ENCODE measurements at places on chromosomes 2 and 18.

DNA sequence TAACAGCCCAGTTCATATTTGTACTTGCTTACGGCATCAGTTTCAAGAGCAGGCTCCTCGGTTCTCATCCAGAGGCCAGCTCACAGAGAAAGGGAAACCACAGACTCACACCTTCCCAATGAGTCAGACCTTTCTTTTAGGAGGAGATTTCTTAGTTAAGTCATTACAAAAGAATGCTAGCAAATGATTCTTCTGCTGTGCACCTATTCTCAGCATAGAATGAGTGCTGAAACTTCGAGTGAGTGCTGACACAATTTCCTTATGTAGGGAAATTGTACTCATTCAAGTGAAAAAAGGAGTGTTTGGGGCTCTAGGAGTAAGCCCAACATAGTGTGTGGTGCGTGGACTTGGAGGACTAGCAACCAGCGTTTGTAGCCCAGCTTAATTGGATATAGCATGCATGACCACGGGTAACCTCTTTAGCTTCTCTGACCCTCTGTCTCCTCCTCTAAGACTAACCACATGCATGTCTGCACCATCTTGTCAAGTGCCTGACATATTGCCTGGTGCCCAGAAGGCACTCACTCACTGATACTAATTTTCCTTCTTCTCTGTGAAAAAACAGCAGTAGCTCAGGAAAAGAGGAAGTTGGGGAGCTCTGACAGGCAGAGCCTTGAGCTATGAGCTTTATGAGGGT, 87.0 kb downstream of the ALPK2 start:
- no peaks in the 10 kb centered on the region for H3K36me3 ChIP-seq
- H3K4me3 ChIP-seq: no peak overlapping the region
- H3K27ac ChIP-seq: peak overlapping the region; percentile 85
- H3K27me3 ChIP-seq: no peaks in the 10 kb centered on the region

DNA sequence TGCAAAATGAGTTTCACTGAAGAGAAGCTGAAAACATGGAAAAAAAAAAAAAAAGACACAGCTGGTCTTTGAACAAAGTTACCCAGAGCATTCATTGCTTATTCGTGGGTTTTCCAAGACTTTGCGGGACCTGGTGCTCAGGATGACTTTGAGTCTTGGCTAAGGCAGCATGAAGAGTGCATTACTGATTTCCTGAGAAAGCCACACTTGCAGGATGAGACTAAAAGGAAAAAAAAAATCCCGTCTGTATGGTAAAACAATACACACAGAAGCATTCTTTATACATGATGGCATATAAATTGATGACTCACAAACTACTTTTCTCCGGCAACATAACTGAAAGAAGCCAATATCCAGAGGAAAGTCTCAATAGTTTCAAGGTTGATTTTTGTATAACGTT, 195.4 kb downstream of the SPP2 start:
- H3K4me1 ChIP-seq: peaks cover 80% of the 10 kb centered on the region
- no peaks in the 10 kb centered on the region for H3K36me3 ChIP-seq
- H3K4me3 ChIP-seq: no peak overlapping the region
- no peaks in the 10 kb centered on the region for H3K27me3 ChIP-seq
- H3K27ac ChIP-seq: peak overlapping the region; percentile 100
- no peak for DNase-seq

- peaks cover 26% of the 10 kb centered on the region for H3K4me1 ChIP-seq
- no peak overlapping the region for H3K4me3 ChIP-seq
- peaks cover 8% of the 10 kb centered on the region for H3K36me3 ChIP-seq
- no peaks in the 10 kb centered on the region for H3K27me3 ChIP-seq
Measured at GRCh38 chr18:7950380-7951136, 383.4 kb downstream of the PTPRM start.

DNA sequence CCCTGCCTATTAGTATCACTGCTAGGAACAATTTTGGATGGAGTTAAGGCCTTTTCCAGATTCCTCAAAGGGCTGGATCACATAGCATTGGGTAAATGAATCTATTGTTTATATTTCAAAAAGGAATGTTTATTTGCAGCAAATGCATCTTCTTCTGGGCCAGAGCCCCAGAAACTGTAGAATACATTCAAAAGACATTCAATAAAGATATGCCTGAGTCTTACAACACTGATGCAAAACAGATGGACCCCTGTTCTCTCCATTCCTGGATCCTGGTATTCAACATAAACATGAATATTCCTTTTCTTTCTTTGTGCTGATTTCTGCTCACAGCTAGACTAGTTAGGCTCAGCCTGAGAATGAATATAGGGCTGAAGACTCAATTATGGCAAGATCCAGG, 227.2 kb upstream of the KLHL29 start:
- no peak for DNase-seq
- no peak overlapping the region for H3K4me3 ChIP-seq
- H3K36me3 ChIP-seq: no peaks in the 10 kb centered on the region
- H3K27me3 ChIP-seq: no peaks in the 10 kb centered on the region

DNA sequence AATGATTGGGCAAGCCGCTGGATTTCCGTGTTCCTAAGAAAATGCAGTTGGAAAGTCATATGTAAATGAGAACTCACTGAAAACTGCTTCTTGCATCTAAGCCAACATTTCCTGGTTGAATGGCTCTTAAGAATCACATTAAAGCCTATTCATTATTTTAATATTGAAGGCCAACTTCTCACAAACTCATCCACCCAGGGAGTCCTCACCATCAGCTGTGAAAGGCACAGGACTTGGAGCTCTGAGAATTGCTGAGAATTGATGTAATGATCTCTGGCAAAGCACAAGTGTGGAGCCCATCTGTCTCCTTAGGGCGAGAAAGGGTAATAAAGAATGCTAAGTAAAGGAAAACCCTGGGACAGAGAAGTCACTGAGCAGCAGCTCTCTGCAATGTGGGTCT, 55.9 kb upstream of the APCDD1 start:
- no peak overlapping the region for H3K4me3 ChIP-seq
- H3K36me3 ChIP-seq: no peaks in the 10 kb centered on the region
- H3K27ac ChIP-seq: no peak overlapping the region
- no peaks in the 10 kb centered on the region for H3K4me1 ChIP-seq
- DNase-seq: no peak

- no peak overlapping the region for H3K27ac ChIP-seq
Measured at GRCh38 chr2:203750346-203751068, 44.1 kb downstream of the CD28 start.

DNA sequence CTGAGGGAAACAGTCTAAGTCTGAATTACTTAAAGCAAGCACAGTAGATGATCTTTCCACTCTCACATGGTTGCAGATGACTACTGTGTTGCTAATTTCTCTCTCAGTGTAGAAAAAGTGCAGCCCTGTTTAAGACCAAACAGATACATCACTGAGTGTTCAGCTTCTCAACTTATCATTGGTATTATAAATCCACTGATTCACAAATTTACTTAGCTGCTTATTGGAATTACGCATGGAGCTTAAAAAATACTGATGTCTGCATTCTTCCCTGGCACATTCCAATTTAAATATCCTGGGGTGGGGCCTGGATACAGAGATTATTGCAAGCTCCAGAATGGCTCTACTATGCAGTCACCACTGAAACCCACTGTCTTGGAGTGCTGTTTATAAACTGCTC, 411.2 kb downstream of the RND3 start:
- H3K36me3 ChIP-seq: no peaks in the 10 kb centered on the region
- no peaks in the 10 kb centered on the region for H3K4me1 ChIP-seq
- H3K27me3 ChIP-seq: no peaks in the 10 kb centered on the region
- no peak for DNase-seq
- H3K4me3 ChIP-seq: no peak overlapping the region

DNA sequence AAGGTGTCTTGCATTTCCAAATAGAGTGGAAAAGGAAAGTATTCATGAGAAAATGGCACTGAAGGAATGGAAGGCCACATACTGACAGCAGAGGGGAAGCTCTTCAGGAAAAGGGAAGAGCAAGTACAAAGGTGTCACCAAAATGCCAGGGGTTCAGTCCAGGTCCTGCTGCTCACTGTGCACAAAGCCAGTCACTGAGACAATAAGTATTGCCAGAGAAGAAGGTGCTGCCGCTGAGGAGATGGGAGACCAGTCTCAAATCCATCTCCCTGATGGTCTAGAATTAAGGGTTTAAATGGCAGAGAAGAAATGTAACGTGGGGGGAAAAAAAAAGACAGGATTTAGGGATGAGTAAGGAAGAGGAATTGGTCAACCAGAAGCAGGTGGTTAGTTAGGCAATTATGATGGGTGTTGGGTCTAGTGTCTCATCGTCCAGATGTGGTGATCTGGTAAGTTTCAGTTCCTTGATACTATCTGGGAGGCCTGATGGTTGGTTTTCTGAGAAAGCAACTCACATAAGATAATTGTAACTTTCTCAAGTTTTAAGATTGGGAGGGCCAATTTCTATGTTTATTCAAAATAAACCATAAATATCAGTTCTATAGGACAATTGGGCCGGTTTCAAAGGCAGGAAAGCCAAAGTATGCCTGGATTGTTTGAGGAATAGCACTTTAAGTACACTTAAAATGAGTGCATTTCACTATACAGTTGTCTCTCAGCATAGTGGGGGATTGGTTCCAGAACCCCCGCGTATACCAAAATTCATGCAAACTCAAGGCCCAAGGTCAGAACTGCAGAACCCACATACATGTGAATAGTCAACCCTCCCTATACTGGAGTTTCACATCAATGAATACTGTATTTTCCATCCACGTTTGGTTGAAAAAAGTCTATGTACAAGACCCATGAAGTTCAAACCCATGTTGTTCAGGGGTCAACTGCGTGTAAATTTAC, 109.1 kb upstream of the DNAJC10 start:
- no peak overlapping the region for H3K27ac ChIP-seq
- no peak overlapping the region for H3K4me3 ChIP-seq
- no peaks in the 10 kb centered on the region for H3K4me1 ChIP-seq
- no peaks in the 10 kb centered on the region for H3K27me3 ChIP-seq

- no peak for DNase-seq
- no peak overlapping the region for H3K27ac ChIP-seq
- H3K27me3 ChIP-seq: no peaks in the 10 kb centered on the region
- no peaks in the 10 kb centered on the region for H3K36me3 ChIP-seq
Measured at GRCh38 chr2:138373993-138374408, 127.6 kb upstream of the SPOPL start.

GRCh38 chr2:16441431-16441830, 224.2 kb downstream of the CYRIA start:
- H3K4me1 ChIP-seq: no peaks in the 10 kb centered on the region
- H3K36me3 ChIP-seq: no peaks in the 10 kb centered on the region
- H3K27me3 ChIP-seq: peaks cover 2% of the 10 kb centered on the region
- no peak overlapping the region for H3K4me3 ChIP-seq
- no peak for DNase-seq
- no peak overlapping the region for H3K27ac ChIP-seq

- no peak for DNase-seq
- no peaks in the 10 kb centered on the region for H3K36me3 ChIP-seq
- H3K4me1 ChIP-seq: peaks cover 3% of the 10 kb centered on the region
- H3K4me3 ChIP-seq: no peak overlapping the region
- H3K27ac ChIP-seq: no peak overlapping the region
- H3K27me3 ChIP-seq: no peaks in the 10 kb centered on the region
Measured at GRCh38 chr2:100124761-100125160, 17.6 kb downstream of the AFF3 start.

- no peak for DNase-seq
- H3K27ac ChIP-seq: peak overlapping the region; percentile 13
- H3K4me1 ChIP-seq: peaks cover 19% of the 10 kb centered on the region
- no peaks in the 10 kb centered on the region for H3K27me3 ChIP-seq
Measured at GRCh38 chr18:12403601-12404506, 3.9 kb upstream of the PRELID3A start.

DNA sequence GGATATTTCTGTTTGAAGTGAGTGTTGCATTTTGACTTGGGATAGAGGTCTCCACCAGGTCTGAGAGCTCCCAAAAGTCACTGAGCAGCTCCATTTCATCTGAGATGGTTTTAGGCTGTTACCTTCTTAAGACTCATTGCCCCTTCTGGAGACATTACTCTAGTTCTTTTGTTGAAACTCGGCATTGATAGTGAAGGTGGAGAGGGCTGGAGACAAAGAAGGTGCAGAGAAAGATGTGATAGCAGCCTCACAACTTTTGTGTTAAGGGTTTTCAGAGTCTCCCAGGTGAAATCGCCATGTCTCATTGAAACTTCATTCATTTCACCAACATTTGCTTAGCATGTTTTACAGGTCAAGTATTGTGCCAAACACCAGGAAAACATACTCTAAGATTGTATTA, 219.6 kb downstream of the INSIG2 start:
- no peaks in the 10 kb centered on the region for H3K36me3 ChIP-seq
- no peaks in the 10 kb centered on the region for H3K27me3 ChIP-seq
- no peak overlapping the region for H3K4me3 ChIP-seq
- no peak for DNase-seq

DNA sequence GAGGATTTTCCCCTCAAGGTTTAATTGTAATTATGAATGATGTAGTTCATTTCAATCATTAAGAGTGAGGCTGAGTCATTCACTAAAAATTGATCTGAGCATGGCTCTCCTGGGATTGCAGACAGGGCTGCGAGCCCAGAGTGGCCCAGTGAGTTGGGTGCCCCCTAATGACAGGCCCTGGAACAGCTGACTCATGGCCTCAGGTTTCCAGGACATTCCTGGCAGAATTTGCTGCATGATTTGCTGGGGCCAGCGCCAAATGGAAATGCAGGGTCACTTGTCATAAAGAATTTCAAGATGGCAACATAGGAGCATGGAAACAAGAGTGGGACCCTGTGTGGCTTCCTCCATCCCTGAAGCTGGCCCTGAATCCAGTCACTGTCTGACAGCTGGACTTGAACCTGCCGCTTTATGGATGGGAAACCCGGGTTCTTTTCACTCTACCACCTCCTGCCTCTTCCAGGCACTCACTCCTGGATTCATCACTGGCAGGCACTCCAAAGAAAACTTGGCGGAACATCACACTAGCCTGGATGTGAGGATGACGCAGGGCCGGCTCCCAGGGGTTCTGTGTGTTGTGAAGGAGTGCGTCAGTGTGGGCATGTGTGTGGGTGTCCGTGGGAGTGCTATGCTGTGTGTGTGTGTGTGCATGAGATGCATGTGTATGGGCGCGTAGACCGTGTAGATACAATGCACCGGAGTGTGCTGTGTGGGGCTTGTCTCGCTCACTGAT, 15.2 kb downstream of the OTOF start:
- DNase-seq: no peak
- H3K4me3 ChIP-seq: no peak overlapping the region
- H3K27ac ChIP-seq: no peak overlapping the region

DNA sequence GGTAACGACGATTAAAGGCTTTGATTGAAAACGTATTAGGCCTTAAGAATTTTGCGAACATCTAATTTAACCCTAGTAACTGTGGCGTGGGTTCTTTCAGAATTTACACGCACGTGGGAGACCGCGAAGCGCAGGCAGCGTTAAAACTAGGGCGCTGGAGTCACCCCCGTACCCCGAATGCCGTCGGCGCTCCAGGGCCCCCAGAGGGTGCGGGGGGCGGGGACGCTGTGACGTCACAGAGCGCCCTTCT, 673 bp upstream of the SMCHD1 start:
- H3K4me1 ChIP-seq: peaks cover 26% of the 10 kb centered on the region
- DNase-seq: no peak
- H3K27me3 ChIP-seq: no peaks in the 10 kb centered on the region
- peak overlapping the region; percentile 71 for H3K27ac ChIP-seq

- H3K4me3 ChIP-seq: no peak overlapping the region
- DNase-seq: no peak
- H3K36me3 ChIP-seq: 0 out of 2 replicates have a peak, but pooled peaks cover 2% of the 10 kb centered on the region
- no peaks in the 10 kb centered on the region for H3K27me3 ChIP-seq
Measured at GRCh38 chr18:21656402-21656801, 44.3 kb downstream of the SNRPD1 start.

- no peaks in the 10 kb centered on the region for H3K27me3 ChIP-seq
- H3K27ac ChIP-seq: no peak overlapping the region
- no peak overlapping the region for H3K4me3 ChIP-seq
Measured at GRCh38 chr2:42960842-42961180, 168.4 kb upstream of the HAAO start.

GRCh38 chr2:6164986-6165747, 473.0 kb downstream of the SOX11 start:
- DNase-seq: no peak
- no peaks in the 10 kb centered on the region for H3K36me3 ChIP-seq
- H3K27me3 ChIP-seq: no peaks in the 10 kb centered on the region
- H3K4me1 ChIP-seq: no peaks in the 10 kb centered on the region
- H3K27ac ChIP-seq: no peak overlapping the region

Measured in RWPE2 (cell line).